Activated CD4-positive, alpha-beta memory T cell treated with anti-CD3 and anti-CD28 coated beads, Interleukin-2, amount 10 ng/mL, durations not matched to agents 7 days and 5 days (primary cell): ENCODE measurements at places on chromosomes 11 and 22. TPM values are rescaled to one million over a fixed set of nuclear protein-coding genes. Genes with fewer than 3 reads are reported as not detected.

GRCh38 chr11:56889986-56890385 is 98.7 kb upstream of the OR5AK2 start:
- no peaks in the 10 kb centered on the region for H3K36me3 ChIP-seq
- H3K4me1 ChIP-seq = no peaks in the 10 kb centered on the region
- no peak overlapping the region for H3K4me3 ChIP-seq
- no peak for DNase-seq

Gene TUB
- 0.08 TPM for total RNA-seq

Gene RPUSD4
- total RNA-seq = 26.8 TPM

DNA sequence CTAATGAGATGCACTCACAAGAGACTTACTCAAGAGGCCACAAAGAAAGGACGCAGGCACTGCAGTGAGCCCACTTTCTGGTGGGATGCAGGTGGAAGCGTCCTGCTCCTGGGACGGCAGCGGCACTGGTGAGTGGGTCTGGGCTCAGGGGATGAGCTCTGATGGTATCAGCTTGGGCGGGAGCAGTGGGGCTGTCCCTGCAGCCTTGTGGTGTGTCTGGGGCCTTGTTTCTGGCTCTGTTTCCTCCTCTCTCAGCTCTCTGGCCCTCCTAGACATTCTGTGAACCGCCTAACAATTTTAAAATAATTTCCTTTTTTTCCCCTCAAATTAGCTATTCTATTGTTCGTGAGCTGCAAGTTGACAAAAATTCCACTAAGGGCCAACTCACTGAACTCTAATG is 8.8 kb upstream of the ST14 start:
- no peak overlapping the region for H3K27ac ChIP-seq
- no peaks in the 10 kb centered on the region for H3K36me3 ChIP-seq
- no peak for DNase-seq
- H3K4me3 ChIP-seq = no peak overlapping the region
- H3K4me1 ChIP-seq = peaks cover 11% of the 10 kb centered on the region

DNA sequence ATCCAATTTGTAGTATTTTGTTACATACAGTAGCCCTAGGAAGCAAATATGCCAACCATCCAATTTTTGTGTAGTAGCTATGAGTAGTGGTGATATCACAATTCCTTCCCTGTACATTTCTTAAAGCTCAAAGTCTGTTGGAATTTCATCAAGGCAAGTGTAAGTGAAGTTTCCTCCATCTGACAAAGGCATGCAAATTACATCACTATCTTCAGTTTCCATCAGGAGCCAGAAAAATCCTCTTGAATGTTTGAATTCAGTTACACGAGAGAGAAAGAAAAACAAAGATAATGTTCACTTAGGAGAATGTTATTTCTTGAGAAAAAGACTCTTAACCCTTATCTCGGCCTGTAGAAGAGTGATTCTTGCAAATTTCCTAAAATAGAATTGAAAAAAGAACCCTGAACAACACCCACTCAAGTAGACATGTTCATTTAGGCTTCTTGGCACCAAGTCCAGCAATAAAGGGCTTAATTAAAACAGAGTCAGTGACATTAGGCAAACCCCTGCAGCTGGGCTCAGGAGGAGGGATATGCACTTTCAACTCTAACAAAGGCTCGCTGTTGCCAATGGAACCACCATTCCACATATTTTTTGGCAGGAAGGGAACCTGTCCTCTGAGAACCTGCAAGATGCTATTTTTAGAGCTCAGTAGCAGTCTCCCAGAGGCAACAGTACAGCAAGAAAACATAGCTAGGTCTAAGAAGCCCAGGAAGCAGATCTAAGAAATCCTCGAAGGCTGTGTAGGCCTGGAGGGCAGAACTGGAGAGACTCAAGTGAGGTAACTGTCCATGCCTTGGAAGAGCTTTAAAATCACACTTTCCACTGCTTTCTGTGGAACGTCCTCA is 144.6 kb downstream of the CCDC81 start:
- no peak overlapping the region for H3K4me3 ChIP-seq
- DNase-seq = no peak
- peaks cover 5% of the 10 kb centered on the region for H3K27me3 ChIP-seq
- no peak overlapping the region for H3K27ac ChIP-seq
- no peaks in the 10 kb centered on the region for H3K36me3 ChIP-seq
- H3K4me1 ChIP-seq = no peaks in the 10 kb centered on the region

Gene SLC25A17
- total RNA-seq = 17.1 TPM

Gene KRTAP5-1
- total RNA-seq = not detected

DNA sequence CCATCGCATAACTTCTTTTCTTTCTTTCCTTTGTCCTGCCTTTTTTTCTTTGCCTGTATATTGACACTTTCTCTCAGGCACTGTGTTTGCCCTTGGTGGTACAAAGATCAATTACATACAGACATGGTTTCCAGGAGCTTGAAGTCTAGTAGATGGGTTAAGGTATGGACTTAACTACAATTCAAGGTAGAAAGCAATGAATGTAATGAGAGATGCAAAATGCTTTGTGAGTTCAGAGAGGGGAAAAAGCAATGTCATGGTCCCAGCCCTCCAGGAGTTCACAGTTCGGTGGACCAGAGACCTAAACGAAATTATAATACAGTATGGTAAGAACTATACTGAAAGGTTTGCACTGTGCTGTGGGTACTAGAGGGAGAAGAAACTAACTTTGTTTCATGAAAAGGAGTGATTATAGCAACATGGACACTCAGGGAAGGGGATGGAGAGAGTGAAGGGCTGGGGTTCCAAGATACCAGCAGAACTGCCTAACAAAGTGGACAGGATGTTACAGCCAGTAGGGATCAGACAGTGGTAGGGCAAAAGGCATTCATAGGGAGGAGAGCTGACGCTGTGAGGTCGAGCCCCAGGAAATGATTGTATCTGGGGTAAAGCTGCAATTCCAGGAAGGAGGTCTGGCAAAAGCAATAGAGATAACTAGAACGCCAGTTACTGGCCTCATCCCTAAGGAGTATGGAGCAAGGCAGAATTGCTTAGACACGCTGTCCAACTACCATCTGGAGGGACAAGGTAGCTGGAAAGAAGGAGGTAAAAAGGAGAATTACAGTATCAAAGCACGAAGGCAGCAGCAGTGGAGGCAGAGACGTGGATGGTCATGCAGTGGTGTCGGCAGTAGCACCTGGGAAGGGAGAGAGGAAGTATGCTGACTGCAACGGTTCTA is 158.3 kb upstream of the MTMR2 start:
- DNase-seq = no peak
- H3K4me1 ChIP-seq = peaks cover 8% of the 10 kb centered on the region
- peaks cover 17% of the 10 kb centered on the region for H3K36me3 ChIP-seq

DNA sequence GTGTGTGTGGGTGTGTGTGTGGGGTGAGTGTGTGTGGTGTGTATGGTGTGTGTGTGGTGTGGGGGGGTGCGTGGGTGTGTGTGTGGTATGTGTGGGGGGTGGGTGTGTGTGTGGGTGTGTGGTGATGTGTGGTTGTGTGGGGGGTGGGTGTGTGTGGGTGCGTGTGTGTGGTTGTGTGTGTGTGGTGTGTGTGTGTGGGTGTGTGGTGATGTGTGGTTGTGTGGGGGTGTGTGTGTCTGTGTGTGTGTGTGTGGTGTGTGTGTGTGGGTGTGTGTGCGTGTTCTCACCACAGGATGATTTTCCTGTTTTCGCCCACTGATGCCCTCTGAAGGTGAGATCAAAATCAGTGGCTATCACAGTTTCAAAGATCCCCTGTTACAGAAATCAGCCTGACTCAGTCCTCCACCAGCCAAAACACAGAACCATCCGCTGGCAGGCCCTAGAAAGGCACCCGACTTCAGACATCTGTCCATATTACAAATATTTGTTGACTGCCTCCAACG is 24.7 kb downstream of the CPT1A start:
- H3K36me3 ChIP-seq = peaks cover 19% of the 10 kb centered on the region
- peak; percentile 20 for DNase-seq
- H3K27ac ChIP-seq = peak overlapping the region; percentile 56
- peaks cover 18% of the 10 kb centered on the region for H3K4me1 ChIP-seq

DNA sequence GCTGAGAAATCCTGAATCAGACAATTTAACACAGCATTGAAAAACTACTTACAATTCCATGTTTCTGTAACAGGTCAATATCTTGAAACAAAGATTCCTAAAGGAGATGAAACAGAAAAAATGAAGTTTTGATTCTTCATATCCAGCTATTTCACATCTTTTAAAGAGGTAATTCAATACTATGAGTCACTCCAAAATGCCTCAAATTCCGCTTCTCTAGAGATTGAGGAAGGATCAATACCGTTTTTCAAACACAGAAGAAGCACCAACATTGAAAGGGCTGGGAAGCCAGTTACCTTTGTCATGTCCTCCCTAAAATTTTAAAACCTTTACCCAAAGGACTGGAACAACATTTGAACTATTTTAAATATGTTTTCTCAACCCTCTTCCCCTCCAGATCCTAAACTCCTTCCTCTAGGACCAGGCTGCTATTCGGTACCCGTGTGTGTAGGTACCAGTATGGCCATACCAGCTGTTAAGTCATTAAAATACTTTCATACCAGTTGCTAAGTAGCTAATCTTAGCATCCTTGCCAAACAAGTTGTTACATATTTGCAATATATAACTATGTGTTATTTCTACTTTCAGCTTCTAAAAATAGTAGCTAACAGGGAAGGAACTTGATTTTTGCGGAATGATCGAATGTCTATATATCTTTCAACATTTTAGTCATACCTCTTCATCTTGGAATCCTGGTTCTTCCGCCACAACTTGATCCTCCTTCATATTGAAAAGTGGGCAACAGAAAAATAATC is 2.3 kb downstream of the DMC1 start:
- H3K36me3 ChIP-seq = no peaks in the 10 kb centered on the region
- H3K27ac ChIP-seq = no peak overlapping the region
- H3K27me3 ChIP-seq = no peaks in the 10 kb centered on the region
- no peak for DNase-seq
- peaks cover 21% of the 10 kb centered on the region for H3K4me1 ChIP-seq

DNA sequence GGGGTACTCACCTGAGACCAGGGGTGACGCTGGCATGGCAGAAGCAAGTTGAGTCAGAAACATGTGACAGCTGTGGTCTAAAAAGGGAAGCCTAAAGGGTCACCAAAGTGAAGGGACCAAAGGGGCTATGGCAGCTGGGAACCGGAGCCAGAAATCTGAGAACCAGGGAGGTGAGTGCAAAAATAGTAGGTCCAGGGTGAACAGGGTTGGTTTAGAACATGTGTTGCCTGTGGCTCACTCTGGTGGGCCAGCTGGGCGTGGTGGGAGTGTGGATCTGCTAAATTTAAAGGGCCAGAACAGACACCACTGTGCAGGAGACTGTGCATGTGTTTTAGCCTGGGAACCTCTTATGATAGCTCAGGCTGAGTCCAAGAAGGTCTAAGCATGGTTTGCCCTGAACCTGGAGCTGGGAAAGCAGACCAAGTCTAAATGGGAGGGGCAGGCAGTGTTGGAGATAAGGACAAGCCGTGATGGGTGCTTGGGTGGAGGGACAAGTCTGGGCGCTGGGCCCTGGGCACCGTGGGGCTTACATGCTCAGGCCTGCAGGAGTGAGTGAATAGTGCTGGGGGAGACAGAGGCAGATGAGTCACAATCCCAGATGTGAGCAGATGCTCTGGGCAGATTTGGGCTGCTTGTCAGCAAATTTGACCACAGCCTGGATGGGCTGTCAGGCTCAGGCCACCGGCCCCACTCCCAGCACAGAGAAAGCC is 41.4 kb upstream of the ZBED5 start:
- peaks cover 1% of the 10 kb centered on the region for H3K27me3 ChIP-seq
- H3K36me3 ChIP-seq = no peaks in the 10 kb centered on the region
- H3K4me1 ChIP-seq = peaks cover 8% of the 10 kb centered on the region
- DNase-seq = no peak
- H3K27ac ChIP-seq = no peak overlapping the region

DNA sequence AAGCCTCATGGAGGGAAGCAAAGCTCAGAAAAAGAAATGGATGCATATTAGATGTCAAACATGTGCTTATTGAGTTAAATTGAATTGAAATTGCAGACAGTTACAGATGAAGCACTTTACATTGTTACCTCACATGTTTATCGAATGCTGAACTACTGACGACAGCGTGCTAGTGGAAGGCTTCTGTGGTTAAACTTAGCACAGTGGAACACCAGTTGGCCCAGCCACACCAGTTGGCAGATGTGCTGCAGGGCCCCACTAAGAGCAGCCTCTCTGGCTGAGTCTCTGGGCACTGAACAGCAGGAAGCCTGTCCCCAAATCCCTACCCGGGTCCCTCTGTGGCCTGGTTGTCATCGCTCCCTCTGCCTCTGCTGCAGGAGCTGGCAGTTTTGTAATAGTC is 242.1 kb downstream of the NTM start:
- no peaks in the 10 kb centered on the region for H3K27me3 ChIP-seq
- H3K27ac ChIP-seq = no peak overlapping the region
- no peak for DNase-seq
- H3K4me1 ChIP-seq = no peaks in the 10 kb centered on the region
- H3K36me3 ChIP-seq = no peaks in the 10 kb centered on the region
- H3K4me3 ChIP-seq = no peak overlapping the region

- no peaks in the 10 kb centered on the region for H3K27me3 ChIP-seq
- H3K4me3 ChIP-seq = no peak overlapping the region
- no peaks in the 10 kb centered on the region for H3K36me3 ChIP-seq
- peak; percentile 36 for DNase-seq
- H3K4me1 ChIP-seq = no peaks in the 10 kb centered on the region
- no peak overlapping the region for H3K27ac ChIP-seq
These were observed 548.5 kb downstream of the BUD13 start for GRCh38 chr11:116224154-116224888.

DNA sequence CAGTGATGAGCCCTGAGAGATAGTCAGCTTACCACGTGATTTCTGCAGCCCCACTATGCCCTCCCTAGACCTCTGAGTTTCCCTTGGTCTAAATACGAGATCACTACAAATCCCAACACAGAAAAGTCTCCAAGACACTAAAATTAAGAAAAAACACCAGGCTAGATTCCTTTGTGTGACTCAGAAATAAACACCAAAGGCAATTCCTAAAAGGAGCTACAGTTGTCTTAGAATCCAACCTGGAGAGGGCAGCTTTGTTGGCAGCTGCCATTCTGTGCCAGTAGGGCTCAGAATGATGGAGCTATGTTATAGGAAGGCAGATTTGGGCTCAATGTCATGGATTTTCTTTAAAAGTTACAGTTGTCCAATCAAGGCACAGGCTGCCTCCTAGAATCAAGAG is 37.1 kb upstream of the HMGXB4 start:
- H3K27ac ChIP-seq = no peak overlapping the region
- DNase-seq = no peak
- H3K4me1 ChIP-seq = no peaks in the 10 kb centered on the region
- no peaks in the 10 kb centered on the region for H3K36me3 ChIP-seq
- H3K27me3 ChIP-seq = peaks cover 6% of the 10 kb centered on the region

DNA sequence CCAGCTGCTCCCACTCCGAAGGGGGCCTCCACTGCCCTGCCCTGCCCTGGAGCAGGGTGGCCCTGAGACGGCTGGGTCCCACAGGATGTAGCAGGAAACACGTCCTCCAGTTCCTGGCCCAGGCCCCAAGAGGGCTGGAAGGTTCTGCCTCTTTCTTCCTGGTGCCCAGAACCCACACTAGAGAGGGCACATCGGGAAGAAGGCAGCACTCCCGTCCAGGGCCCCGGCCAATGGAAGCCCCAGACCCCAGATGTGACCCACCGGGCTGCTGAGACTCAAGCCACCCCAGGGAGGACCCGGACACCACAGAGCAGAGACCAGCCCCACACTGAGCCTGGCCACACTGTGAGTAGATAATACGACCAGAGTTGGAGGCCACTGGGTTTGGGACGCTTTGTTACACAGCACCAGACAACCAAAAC is 71.2 kb downstream of the CELSR1 start:
- H3K36me3 ChIP-seq = no peaks in the 10 kb centered on the region
- DNase-seq = no peak
- no peak overlapping the region for H3K4me3 ChIP-seq
- no peak overlapping the region for H3K27ac ChIP-seq

Gene KRTAP5-11
- not detected for total RNA-seq

Gene CARNS1
- 1.1 TPM for total RNA-seq

GRCh38 chr11:69593851-69594250 is 47.1 kb upstream of the CCND1 start:
- no peaks in the 10 kb centered on the region for H3K4me1 ChIP-seq
- H3K36me3 ChIP-seq = no peaks in the 10 kb centered on the region
- DNase-seq = no peak
- no peak overlapping the region for H3K4me3 ChIP-seq
- H3K27me3 ChIP-seq = no peaks in the 10 kb centered on the region
- no peak overlapping the region for H3K27ac ChIP-seq
